Fibroblast of skin of left biceps (primary cell): ENCODE measurements at places on chromosomes 7 and 10.

DNA sequence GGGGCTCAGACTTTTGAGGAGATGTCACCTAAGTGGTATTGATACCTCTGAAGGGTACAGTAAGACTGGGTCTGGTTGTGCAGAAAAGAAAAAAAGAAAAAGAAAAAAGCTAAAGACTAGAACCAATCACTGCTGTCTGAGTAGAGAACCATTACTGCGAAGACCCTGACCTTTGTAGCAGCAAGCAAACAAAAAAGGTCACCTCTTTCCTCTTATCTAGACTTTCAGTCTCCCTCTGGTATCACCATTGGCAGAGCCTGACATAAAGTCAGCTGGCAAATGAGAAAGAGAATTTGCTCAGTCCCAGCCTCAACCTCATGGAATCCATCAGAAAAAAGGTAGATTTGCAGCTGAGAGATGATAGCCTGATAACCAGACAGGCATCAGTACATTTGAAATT lies 2.6 kb upstream of the DNTT start:
- DNase-seq: no peak

GRCh38 chr10:71757399-71757922 lies 15.9 kb downstream of the VSIR start:
- DNase-seq: no peak

- DNase-seq: peak; percentile 30
Measured at GRCh38 chr7:129188372-129188891, at the start of gene SMO. Gene SMO (plus strand): TSS chr7:129188633. CDS start chr7:129189152, 519 bp downstream.

DNA sequence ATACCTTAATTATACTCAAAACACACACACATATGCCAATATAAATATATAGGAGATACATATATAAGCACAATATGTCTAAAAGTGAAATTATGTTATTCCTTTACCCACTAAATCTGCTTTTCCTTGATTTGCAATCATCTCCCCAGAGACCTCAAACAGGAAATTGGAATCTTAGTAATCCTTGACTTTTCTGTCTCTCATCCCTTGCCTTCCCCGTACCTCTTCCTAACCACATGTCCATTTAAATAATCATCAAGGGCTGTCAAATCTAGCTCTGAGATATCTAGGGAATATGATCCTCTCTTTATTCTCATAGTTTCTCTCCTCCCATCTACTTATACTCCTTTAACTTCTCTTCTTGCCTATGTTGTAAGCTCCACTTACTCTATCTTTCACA lies 336.6 kb downstream of the HGF start:
- DNase-seq: no peak

- no peak for DNase-seq
Measured at GRCh38 chr10:1570416-1571051, 166.8 kb downstream of the ADARB2 start.

DNA sequence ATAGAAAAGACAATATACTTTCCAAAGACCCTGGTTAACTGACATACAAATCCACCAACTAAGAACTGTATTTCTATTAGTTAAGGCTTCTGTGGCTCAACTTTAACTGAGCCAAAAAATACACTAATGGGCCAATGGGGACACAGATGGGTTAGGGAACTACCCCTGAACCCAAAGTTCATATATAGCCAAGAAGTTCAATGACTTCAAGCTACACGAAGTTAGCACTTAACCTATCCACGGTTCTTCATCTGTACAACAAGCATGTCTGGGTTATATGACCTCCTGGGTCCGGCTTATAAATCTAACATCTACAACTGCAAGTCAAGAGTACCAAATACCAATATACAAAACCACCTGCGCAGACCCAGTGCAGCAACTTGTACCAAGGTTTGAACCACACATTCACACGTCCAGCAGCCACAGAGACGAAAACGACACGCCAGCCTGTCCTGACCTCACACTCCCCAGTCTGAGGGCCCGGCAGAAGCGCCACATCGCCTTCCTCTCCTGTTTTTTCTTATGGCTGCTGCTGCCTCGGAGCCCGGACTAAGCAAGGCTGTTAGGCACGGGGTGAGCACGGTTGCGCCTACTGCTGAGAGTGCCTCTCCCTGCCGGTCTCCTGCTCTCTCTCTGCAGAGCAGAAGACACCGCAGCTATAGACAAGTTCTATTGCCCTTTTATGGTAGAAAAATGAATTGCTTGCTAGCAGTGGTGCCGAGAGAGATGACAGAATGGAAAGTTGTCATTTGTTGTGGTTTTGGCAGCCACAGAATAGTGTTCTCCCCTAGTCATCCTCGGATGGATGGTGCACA lies 86.3 kb downstream of the RNF216 start:
- DNase-seq: peak; percentile 93

DNA sequence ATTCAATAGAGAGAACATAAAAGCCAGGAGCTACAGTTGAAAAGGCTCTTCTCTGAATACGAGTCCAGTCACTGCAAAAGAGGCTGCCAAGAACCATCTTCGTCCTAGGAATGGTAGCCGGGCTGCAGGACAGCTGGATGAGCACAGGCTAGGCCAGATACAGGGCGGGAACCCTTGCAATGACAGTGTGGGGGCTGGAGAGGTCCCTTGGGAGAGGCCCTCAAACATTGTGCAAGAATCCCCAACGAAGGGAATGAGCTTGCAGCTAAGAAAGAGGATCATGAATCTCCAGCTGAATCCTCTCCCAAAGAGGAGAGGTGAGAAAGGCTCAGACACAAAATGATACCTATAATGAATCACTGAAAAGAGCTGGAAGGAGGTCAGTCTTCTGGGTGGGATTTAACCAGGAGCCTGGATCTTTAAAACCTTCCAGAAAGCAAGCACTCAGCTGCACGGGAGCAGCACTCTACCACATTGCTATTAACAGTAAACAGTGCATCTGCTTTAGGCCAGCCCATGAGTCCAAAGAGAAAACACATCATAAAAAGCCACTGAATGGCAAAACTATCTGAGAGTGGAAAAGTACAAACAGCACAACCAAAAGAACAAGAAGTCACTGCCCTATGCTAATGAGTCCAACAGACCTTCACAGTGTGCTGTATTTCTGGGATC lies 287.9 kb downstream of the TNS3 start:
- DNase-seq: no peak

DNA sequence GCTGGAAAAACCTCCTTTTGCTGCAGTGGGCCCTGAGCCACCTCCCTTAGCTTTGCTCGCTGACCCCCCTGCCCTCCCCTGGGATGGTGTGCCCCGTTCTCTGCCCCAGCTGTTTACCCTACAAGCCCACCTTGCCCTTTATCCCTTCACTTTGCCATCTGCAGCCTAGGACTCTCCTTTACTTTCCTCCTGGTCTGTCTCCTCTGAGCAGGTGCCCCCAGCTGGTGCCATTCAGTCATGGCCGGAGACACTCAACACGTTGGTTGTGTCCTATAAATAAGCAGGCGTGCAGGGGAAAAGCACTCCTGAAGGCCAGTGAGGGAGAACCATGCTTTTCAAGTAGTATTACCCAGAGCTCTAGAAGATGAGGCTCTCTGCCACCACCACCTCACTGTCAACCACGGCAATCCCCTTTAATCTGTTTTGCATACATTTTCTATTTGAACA lies 6.1 kb downstream of the RASSF4 start:
- no peak for DNase-seq

GRCh38 chr10:100551196-100551595 lies 15.5 kb downstream of the HIF1AN start:
- DNase-seq: no peak

- DNase-seq: peak; percentile 24
Measured at GRCh38 chr10:89633484-89633883, 11.6 kb downstream of the PANK1 start.

DNA sequence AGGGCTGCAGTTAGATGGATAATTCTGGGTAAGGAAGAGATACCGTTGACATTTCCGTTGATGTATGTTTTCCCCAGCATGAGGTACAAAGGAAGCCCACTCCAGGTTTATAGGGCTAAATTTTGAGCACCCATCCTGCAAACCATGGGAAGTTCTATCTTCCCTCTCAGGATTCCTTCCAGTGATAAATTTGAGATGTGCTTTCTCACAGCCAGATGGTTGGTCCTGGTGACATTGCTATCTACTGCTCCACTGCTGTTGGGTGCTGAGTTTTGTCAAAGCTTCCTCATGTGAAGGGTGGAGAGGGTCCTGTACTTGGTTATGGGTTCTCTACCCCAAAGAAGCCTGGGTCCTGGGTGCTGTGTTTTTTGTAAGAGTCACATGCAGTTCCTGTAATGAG lies 57.4 kb downstream of the CXCL12 start:
- no peak for DNase-seq

DNA sequence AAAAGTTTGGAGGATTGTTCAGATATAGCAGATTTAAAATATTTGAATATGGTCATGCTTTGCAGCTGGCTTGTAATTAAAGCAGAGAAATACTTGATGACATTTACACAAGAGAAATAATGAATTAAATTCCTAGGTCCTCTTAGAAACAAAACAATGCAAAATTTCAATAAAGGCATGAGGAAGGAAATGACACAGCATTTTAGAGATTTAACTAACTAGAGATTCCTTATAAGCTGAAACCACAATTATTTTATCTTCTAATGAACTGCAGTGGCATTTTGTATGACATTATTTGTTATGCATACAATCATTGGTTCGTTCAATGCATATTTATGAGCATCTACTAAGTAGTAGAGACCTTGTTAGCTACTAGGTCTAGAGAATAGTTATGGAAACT lies 490.9 kb downstream of the ZWINT start:
- DNase-seq: no peak

DNA sequence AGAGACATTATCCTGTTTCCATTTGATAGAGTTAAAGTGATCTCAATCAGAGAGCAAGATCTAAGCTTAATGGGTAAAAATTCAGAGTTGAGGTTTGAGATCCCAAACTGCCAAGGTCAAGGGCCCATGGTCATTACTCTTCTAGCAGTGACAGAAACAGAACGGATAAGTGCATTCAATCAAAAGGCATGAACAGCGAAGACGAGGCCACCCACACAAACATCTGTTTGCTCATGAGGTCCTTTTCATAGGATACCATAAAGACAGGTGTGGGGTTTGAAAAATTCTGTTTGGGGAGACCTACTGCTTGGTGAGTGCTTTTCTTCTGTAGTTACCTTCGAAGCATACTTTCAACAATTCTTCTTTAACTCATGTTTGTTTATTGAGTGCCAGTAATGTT lies 58.3 kb downstream of the SEMA3C start:
- DNase-seq: no peak

- no peak for DNase-seq
Measured at GRCh38 chr7:16563281-16564022, 36.8 kb downstream of the LRRC72 start.

DNA sequence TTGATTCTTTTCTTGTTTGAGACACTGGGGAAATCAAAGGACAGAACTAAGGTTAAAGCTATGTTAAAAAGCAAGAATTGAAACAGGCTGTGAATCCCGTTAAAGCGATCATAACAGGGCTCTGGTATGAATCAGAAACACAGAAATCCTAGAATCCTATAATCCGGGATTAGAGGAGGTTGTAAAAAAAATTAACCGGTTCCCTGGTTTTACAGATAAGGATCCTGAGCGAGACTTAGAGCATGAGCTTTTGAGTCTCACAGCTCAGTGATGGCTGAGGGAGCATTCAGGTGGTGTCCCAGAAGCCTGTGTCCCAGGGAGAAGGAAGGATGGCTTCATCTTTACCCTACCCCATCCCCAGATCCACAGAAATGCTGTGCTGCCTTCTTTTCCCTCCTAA lies 461.3 kb downstream of the PAXIP1 start:
- DNase-seq: no peak

DNA sequence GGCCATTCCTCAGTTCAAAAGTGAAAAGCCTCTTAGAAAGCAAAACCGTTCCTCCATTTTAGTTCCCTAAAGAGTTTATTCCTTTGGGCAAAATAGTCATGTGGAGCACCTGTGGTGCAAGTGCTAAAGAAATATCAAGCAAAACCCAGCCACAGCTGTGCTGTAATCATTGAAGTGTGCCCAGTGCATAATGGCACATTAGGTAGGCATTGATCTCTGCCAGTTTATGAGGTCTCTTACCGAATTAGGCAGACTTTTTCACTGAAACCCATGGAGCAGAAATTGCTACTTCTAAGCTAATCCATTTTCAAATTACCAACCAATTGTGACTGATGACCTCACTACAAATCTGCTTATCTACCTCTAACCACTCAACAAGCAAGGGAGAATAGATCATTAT lies 97.2 kb upstream of the SEMA3A start:
- DNase-seq: no peak

DNA sequence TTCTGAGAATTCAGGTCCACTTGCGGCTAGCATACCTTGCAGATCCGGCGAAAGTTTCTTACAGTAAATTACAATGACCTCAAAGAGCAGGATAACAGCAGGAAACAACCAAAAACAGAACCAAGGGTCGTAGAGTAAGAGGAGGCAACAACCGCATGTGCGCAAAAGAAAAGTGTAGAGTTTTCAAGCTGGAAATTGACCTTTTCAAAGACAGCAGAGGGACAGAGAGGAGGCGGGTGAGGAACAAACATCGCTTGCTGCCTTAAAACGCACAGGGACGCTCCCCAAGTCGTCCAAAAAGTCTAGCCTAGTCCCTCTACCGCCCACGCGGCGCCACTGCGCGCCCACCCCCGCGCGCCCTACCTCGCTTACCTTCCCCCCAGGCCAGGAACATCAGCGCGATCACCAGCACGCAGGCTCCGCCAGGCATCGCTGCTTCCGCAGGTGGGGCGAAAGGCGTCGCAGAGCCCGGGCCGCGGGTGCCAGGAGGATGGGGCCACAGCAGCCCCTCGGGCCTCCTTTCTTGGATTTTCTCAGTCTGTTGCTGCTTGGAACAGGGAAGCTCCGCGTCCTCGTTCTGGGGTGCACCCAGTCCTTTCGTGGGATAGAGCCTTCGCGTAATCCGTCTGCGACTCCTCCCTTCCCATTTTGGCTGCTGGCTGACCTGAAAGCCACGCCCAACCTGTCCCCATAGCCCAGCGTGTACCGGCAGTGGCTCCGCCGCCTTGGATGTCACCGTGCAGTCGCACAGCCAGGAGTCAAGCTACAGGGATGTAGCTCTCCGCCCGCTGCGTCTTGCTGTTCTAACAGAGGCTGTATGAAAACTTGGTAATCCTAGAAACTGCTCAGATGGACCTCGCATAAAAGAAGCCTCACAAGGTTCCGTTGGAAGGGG lies at the start of gene VWDE:
TSS of gene VWDE (minus strand) at position 579 of the 895 bp plus-strand sequence. CDS start at position 430, 149 bp downstream.
- DNase-seq: no peak

DNA sequence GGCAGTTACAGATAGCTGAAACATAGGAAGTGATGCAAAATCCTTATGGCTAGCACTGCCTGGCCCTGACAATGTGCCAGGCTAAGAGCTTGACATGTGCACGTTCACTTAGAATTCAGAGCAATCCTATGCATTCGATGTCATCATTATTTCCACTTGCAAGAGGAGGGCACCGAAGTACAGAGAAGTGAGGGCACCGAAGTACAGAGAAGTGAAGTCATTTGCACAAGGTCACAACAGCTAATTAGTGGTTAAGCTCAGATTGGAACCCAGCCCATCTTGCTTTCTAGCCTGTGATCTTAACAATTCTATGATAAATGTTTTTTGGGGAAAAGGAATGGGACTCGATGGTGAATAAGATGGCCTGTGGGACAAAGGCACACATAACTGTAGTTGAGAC lies 73.4 kb downstream of the ARHGAP22 start:
- no peak for DNase-seq
